Breast epithelium (tissue), 4 donors: ENCODE measurements at places on chromosomes 6 and 20. TPM values are rescaled to one million over a fixed set of nuclear protein-coding genes. Genes with fewer than 3 reads are reported as not detected.

DNA sequence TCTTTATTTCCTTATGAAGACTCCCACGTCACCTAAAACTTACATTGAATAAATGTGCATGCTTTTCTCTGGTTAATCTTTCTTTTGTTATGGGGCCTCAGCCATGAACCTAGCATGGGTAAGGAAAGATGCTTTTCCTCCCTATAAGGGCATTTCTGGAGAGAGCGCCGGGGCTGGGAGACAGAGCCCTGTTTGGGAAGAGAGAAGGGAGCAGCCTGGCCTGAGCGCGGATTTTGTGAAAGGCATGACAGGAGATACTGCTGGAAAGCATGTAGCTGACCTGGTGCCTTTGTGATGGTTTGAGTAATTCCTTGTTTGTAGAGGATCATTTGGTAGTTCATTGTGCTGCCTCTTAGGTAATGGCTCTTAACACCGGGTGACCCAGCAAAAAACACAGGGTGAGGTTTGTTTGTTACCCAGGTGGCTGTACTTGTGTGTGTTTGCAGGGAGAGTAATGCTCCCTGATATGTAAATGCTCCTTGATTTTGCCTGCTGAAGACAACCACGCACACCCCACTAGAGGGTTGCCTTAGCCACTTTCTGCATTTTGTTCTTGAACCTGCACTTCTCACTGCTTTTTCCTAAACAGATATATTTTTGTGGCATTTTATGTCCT, 59.2 kb downstream of the ANKRD6 start:
- DNase-seq: no peak

ANGPT4 gene
- total RNA-seq: 1.0 TPM

CLPSL2 gene
- total RNA-seq: not detected

ZC2HC1B gene
- total RNA-seq: not detected

- no peak for DNase-seq
Observed at GRCh38 chr20:59629141-59630045, 25.1 kb downstream of the PHACTR3 start.

DNA sequence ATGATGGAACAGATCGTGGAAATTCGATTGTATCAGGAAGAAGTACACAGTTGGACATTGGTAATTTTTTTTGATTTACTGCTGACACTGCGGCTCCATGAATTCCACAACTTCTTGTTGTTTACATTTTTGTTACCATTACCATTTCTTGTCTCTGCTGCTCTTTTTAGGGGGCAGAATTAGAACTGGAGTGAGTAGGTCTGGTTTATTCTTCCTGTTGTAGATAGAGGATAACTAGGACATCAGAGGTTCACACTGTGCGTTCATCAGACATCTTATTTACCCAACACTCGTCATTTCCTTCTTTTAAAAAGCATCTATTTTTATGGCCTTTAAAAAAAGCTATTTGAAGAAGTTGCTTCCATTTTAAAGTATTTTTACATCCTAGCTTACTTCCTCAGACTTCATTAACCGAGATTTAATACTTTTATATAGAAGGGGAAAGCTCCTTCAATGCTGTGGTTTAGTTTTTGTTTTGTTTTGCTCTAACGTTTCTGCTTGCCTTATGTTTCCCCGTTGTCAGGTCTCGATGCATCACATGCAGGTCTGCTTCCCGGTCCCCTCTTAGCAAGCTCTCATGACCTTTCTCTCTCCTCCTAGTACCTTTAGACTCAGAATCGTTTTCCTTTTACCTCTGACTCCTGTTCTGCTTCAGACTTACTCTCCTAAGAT, 139.1 kb downstream of the ARID1B start:
- DNase-seq: no peak

DNA sequence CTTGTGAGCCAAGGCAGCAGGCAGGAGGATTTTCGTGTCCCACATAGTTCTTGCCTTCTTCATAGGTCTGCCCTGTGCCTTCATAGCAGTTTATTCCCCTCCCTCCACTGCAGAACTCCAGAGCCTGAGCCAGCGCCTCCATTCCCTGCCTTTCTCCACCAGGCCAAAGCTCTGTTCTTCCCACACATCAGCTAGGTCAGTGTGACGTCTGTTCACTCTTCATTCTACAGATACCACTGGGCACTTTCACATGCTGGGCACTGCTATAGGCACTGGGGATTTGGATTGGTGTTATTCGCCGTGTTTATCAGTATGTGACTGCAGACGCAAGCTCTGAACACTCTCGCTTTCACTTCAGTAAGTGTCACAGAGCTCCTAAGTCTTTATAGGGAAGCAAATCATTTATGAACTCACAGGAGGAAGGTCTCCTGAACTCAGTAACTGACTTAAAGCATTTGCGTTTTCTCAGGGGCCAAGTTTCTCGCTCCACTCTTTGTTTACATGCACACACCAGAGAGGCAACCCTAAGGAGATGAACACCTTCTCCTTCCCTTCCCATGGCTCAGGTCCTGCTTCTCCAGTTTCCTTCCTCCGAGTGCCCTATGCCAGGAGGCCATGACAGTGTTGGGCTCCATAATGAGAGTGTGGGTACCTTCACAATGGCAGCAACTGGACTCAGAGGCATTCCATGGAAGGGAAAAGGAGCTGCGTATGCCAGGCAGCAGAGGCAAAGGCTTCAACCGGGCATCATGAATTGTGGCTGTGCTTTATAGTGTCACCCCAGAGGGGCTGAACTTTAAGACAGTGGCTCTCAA, 6.3 kb upstream of the APMAP start:
- DNase-seq: peak; percentile 34

DNA sequence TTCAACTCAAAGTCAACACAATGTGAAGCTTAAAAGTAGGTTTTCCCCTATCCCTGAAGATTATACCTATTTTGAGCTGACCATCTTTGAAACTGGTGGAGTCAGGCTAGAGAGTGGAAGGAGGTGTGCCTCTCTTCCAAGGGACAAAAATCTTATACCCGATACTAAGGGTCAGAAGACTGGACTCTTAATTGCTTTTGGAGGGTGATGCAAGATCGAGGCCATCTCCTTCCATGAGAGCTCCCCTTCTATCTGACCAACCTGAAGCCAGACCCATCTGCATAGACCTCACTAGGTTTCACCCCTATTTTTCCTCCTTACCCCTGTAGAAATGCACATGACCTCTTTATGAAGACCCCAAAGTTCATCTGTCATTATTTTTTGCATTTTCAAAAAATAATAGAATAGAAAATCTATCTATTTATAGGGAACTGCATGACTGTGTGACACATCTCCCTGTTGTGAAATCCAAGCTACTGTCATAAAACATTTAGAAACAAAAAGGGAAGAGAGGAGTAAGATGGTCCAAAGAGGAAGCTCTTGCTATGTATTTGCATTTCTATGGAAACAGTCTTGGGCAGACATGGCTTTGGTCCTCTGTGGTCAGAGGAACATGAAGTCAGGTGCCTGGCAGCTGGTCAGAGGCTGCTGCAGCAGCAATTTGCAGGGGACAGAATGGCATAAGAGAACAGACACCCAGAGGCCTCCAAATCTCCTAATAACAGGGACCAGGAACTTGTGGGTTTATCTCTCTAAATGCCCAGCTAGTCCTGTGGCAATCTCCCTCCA, 349.2 kb downstream of the MAFB start:
- no peak for DNase-seq

CABLES2 gene
- 3.2 TPM for total RNA-seq

TRERF1 gene
- total RNA-seq: 4.1 TPM

- DNase-seq: no peak
Observed at GRCh38 chr20:38805958-38806854, 709 bp downstream of the PPP1R16B start.

POU5F1 gene
- 0.98 TPM for total RNA-seq

CYP39A1 gene
- total RNA-seq: 12.3 TPM

DNA sequence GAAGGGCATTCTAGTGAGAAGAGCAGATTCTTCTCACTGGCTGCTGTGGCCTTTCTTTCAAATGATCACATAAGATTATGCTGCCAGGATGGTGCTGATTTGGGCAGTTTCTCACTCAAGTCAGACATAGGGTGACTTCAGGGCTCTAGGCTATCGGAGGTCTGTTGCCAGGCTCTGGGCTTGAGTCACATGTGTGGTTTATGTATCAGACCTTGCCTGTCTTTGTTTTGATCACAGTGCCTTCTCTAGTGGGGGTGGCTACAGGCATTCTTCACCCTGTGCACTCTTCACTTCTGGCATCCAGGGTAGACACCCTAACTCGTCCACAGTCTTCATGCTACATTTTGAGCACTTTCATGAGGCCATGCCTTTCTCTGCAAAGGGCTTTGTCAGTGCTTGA, 823.7 kb upstream of the MAN1A1 start:
- DNase-seq: no peak

- DNase-seq: no peak
Observed at GRCh38 chr20:4607287-4607713, 114.4 kb upstream of the PRND start.

GRCh38 chr6:73182021-73182607, 43.2 kb downstream of the KHDC1L start:
- no peak for DNase-seq

GRCh38 chr6:158019416-158019815, 37.8 kb downstream of the SYNJ2 start:
- no peak for DNase-seq

DNA sequence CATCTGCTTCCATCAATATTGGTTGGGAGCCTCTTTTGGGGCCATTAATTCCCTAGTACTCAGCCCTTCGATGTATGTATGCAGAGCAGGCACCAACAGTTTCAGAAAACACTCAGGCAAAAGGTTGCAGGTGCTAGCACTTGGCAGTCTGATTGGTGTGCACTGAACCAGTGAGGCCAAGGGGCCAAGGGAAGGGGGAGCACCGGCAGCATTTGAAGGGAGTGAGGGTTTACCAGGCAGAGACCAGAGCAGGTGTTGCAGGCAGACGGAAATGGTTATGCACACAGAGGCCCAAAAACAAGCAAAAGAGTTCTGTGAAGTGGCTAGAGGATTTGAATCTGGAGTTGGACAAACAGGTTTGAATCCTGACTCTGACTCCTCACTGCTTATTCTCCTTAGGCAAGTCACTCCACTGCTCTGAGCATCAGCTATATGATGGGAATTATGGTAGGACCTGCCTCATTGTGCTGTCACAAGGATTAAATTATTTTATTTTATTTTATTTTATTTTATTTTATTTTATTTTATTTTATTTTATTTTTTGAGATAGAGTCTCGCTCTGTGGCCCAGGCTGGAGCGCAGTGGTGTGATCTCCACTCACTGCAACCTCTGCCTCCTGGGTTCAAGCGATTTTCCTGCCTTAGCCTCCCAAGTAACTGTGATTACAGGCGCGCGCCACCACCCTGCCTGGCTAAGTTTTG, 58.1 kb upstream of the SHLD1 start:
- no peak for DNase-seq

- DNase-seq: no peak
Observed at GRCh38 chr6:16470502-16471221, 232.3 kb downstream of the GMPR start.

- no peak for DNase-seq
Observed at GRCh38 chr6:37095997-37096396, 74.0 kb upstream of the PIM1 start.

DNA sequence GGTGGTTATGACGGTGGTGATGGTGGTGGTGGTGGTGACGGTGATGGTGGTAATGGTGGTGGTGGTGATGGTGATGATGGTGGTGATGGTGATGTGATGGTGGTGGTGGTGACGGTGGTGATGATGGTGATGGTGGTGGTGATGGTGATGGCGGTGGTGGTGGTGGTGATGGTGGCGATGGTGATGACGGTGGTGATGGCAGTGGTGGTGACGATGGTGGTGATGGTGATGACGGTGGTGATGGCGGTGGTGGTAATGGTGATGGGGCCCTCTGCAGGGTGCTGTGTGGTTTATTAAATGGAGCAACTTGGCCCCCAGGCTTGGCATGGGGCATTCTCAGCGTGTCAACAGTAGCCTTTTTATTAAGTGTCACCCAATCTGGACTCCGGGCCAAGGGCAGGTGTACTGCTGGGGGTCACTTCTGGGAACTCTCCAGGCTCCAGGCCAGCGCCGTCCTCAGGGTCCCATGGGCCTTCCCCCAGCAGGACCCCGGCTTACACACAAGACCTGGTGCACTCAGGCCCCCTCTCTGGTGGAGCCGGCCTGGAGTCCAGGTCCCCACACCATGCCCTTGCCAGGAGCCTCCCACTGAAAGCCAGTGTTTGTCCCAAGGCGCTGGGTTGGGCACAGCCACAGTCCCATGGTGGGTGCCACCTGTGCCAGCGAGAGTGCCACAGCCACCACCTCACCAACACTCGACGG, 8.8 kb downstream of the CABLES2 start:
- DNase-seq: no peak

DNA sequence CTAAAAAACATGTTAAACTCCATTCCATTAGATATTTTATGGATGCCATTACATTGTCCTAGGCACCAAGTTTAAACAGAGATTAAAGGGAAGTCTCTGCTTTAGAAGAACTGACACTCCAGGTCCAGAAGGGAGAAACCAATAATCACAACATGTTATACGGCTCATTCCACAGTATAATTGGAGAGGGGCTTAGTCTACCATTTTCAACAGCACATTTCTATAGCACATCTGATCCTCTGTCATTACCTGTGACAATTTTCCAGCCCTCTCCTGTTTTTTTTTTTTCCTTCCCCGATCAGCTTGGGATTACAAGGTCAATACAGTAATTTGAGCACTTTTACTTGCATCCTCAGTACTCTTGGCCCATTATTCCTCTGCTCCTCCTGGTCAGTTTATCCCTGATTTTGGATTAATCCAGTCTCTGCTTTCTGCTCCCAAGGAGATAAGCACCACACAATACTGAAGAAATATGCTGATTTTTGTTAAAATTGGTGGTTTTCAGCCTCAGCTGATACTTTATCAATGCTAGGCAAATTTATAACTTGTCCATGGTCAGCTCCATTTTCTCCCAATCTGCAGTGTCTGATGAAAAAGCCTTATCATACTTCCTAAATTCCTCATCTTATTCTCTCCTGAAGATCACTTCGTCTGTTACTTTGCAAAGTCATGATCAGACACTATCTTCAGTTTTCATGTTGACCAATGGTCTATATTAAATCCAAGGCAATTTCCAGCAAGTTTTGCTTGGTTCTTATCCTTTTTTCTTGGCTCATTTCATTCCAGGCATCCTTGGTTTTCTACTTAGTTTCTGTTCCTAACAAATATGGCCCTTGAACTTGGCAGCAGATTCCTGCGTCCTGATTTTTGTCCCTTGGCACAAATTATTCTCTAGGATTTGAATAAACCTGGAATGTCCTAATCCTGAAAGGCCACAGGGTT, 30.8 kb upstream of the SYNCRIP start:
- no peak for DNase-seq

KIF6 gene
- total RNA-seq: 0.80 TPM

PAX1 gene
- total RNA-seq: not detected
